ENCODE measurements at places on chromosomes 11 and 22.

DNA sequence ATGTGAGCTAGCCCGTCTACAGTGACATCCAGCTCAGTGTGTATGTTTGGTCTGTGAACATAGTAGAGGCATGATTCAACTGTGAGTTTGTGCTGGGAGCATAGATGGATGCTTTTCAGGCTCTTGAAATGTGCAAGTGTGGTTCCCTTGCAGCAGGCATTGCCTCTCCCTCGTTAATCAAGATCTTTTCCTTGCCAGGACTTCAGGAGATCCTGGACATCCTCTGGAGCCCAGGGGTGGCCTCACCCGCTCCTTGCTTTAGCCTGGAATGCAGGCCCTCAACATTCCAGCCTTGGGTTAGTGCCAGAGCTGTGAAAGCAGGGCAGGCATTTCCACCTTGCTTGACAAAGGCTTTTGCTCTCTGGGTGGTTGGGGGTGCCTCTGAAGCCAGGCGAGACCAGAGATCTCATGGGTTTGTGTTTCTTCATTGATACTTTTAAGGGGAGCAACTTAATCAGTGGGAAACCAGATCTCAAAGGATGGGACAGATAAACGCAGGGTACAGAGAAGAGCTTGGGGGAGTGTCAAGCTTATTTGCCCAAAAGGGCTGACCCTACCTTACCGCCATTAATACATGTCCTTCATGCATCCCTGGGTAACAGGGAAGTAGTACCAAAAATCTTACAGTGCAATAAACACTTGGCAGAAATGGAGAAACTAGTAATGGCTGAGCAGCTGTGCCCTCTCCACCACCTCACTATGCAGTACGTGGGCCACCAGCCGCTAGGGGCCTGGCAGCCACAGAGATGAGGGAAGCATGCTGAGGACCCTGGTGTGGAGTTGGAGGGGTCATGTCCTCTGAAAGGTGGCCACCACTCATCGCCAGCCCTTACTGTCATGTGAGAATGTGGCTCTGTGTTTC lies 72.1 kb downstream of the PTPRJ start:
- DNase-seq: no peak

- no peak for DNase-seq
These were observed at the start of gene PATE3 for GRCh38 chr11:125787827-125788226. TSS of gene PATE3 (plus strand) at chr11:125788127. CDS start at chr11:125788152, 25 bp downstream.

- no peak for DNase-seq
These were observed 15.3 kb upstream of the MICAL2 start for GRCh38 chr11:12094872-12095800.

DNA sequence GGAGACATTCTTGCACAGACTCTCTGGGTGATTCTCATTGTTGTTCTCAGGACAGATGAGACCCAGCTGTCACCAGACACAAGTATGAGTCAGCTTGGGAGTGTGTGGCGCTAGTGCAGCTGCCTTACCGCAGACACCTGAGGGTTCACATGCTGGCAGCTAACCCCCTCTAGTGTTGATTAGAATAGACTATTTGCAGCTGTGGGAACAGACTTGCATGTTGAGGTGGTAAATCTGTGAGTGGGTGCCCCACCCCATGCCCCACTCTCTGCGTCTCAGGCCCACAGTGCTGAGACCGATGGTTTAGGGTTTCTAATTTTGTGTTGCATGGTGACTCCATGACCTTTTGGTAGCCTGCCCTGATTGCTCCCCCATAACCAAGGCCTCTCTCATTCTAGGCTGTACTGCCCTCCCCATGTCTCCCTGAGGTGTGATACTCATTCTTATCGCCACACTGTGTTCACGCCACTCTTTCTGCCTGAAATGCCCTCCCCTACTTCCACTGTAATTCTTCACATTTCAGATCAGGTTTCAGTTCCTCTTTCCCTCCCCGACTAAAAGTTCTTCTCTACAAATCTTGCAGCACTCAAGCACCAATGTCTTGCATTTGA lies 73.7 kb upstream of the KIRREL3 start:
- peak; percentile 1 for DNase-seq

GRCh38 chr22:44046485-44047141 lies 22.5 kb downstream of the PARVB start:
- no peak for DNase-seq

DNA sequence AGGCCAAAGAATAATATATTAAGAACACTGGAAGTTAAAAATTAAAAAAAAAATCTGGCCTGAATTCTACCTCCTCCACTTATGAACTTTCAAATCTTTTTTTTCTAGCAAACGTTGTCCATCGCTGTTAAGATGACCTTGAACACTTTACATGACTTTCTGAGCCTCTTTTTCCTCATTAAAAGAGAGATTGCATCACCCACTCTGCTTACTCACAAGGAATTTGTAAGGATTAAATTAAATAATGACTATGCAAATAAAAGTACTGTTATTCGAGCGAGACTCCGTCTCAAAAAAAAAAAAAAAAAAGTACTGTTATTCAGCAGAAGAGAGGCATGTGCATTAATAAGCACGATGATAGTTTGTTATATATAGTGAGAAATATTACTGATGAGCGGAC lies 285.1 kb upstream of the CCDC90B start:
- DNase-seq: no peak

DNA sequence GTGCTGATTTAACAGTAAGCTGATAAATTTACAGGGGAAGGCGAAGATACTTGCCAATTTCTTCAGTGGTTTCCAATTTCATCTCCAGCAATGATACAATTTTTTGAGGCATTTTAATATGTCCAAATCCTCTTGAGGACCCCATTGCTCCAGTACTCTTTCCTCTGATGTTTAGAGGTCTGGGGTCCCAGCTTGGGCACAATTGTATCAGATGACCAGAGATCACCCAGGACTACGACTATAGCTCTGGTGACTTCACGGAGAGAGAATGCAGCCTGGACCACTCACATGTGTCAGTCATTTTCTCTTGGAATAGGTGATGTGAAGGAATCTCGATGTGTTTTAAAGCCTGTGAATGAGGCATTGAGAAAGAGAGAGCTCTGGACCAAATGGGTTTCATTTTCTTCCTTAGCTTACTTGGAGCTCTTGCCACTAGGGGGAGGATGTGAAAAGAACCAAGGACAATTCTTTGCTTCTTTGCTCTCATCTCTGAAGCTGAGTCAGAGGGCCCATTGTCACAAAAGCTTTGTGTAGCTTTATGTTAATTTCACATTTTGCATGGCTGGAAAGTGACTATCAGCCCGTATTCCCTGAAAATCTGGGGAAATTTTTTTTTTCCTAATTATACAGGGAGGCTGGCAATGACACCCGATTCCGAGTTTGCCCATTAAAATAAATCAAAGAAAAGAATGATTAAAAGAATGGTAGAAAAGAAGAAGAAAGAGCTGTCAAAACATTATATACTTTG lies 6.7 kb upstream of the CCDC90B start:
- DNase-seq: no peak
